ENCODE measurements at places on chromosomes 3 and 15. TPM values are rescaled to one million over a fixed set of nuclear protein-coding genes. Genes with fewer than 3 reads are reported as not detected.

- no peak for DNase-seq
Measured at GRCh38 chr15:74301583-74302361, 65.6 kb downstream of the CCDC33 start.

- no peak for DNase-seq
Measured at GRCh38 chr3:57852896-57853295, 96.8 kb downstream of the SLMAP start.

DNA sequence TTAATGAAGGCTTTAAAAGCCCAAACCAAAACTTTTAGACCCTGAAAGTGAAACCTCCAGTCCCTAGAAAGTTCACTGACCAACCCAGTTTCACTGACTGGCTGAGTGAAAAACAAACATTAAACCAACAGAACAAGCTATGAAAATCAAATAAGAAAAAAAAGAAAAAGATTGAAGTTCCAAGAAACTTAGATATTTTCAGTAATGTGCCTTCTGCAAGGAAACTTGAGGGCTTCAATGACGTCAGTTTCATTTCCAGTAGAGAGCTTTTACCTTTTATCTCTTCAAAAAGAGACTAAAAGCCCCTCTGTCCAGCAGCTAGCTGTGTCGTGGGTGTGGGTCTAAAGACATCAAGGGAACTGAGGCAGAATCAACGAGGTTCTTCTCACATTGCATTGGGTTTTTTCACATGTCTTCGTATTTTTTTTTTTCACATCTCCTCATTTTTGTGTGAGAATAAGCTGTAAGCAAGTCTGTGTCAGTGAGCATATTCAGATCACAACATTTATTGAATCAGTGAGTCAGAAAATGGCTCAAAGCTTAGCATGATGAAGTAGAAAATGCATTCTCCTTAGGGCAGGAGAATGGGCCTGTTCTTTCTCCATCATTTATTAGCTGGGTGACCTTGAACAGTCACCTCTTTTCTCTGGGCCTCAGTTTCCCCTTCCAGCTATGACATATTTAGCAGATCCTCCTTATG is 54.8 kb upstream of the BCL6 start:
- DNase-seq, result peak; percentile 39

The ZPLD1 gene
- total RNA-seq, result not detected

- no peak for DNase-seq
Measured at GRCh38 chr3:62832553-62832952, 42.7 kb downstream of the CADPS start.

GRCh38 chr15:35470441-35470840 is 75.5 kb downstream of the DPH6 start:
- DNase-seq, result no peak

DNA sequence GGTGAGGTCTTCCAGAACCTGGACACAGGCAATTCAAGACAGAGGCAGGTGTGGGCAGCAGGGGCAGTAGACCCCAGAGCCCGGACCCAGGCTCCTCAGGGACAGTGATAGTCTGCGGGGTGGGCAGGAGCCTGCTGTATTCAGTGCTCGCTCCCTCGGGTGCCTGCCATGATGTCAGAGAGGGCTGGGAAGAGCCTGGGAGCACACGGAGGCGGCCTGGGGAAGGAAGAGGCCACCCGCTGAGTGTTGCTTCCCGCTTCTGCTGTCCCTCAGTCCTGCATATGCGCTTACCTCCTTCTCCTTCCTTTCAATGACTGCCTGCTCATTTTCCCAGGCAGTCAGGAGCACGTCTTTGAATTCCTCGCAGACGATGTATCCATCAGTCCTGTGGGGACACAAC is 22.8 kb downstream of the TMEM43 start:
- DNase-seq, result no peak

- DNase-seq, result no peak
Measured at GRCh38 chr3:72794079-72794478, 54.2 kb downstream of the SHQ1 start.

DNA sequence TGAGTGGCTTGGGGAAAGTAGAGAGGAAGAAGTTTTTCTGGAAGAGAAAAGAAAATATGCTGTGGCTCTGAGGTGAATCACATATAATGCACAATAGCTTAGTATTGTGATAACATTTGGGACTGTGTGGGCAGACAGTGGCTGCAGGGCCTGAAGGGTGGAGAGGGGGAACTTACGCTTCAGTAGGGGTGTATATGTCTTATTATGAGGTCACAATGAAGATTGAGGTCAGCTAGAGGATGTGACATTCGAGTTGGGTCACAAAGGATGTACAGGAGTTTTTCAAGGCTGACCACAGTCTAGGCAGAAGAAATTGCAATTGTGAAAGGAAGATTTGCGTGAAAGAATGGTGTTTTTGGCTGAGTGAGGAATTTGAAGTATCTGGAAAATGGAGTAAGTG is 414.8 kb downstream of the LPP start:
- no peak for DNase-seq

DNA sequence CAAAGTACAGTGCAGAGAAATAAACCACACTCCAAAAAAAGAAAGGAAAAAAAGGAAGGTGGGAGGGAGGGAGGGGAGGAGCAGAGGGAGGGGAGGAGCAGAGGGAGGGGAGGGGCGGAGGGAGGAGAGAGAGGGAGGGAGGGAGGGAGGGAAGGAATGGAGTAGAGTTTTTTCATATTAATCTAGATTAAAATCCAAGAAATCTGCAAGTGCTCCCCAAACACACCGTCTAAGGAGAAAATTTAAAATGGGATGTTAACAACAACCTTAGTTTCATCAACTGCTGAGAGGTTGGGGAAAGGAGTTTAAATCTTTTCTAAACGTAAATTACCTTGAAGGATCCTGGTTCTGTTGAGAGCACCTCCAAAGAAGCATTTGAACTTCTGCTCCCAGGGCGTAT is 6.6 kb downstream of the FSIP1 start:
- no peak for DNase-seq

The TERC gene
- total RNA-seq, result 4.0 TPM

DNA sequence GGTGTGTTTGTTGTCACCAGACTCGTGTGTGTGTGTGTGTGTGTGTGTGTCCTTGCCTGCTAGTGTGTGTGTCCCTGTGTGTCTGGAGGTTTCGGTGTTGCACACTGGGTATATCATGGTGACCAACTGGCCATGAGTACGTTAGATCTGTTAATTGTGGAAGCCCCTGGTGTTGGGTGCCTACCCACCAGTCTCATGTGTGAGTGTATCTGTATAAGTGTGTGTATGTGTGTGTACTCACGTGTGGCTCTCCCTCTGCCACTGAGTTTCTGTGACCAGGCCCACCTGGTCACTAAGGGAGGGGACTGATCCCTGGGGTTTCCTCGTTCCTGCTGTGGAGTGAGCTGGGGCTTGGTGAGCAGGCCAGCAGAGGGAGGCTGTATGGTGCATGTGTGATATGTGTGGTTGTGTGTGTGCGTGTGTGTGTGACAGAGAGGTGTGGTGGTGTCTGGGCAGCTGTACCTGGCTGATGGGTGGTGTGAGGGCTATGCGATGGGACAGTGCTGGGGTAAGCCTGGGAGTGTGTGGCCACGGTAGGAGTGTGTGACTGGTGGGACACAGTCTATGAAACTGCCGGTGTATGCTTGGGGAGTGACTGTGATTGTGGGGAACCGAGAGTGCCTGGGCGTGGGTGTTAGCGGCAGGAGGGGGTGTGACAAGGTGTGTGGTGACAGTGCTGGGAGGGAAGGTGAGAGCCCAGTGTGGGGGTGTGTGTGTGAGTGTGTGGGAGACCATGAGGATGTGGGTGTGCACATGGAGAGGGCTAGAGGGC is 1.8 kb downstream of the PRKCD start:
- peak; percentile 67 for DNase-seq

GRCh38 chr3:188287339-188287738 is 133.4 kb downstream of the LPP start:
- no peak for DNase-seq

GRCh38 chr3:100486808-100487207 is 5.6 kb upstream of the TMEM45A start:
- no peak for DNase-seq

- no peak for DNase-seq
Measured at GRCh38 chr15:60384053-60384452, 13.7 kb downstream of the ANXA2 start.

- DNase-seq, result no peak
Measured at GRCh38 chr3:194013928-194014327, 122.0 kb upstream of the HES1 start.

GRCh38 chr15:99371180-99372103 is 120.2 kb downstream of the LRRC28 start:
- no peak for DNase-seq

DNA sequence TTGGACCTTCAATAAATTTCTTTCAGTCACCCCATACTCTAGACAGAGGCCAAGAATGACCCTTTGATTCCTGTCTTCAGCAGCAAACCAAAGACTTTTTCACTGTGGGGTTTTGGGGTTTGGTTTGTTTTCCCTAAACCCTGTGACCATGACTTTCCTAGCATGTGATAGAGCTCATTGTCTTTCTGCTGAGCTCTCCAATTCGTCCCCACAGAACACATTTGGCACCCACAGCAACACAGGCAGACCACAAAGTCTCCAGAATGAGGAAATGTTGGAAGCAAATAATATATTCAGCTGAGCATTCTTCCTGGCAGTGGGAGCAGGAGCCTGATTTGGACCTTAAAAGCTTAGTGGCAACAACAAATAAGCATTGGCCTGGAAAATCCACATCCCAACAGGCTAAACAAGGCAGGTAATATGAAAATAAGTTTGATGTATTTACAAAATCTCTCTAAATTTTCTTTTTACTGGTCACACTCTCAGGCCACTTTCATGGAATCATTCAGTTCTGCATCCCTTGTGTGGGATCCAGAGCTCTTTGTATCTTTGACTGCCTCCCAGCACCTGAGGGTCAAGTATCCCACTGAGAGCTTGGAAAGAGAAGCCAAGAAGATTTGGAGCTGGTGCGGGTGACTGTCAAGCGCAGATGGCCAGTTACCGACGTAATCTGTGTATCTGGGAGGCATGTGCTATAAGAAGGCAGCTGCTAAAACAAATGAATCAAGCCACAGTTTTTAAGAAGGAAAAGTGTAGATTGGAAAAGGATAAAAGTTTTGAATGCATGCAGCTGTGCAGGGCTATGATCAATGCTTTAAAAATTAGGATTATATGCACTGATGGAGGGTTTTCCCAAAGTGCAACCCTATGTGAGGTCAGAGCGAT is 36.5 kb upstream of the CPB1 start:
- no peak for DNase-seq

- DNase-seq, result no peak
Measured at GRCh38 chr15:59116141-59116540, 11.2 kb downstream of the CCNB2 start.

The HESX1 gene
- 0.98 TPM for total RNA-seq

The PLCH1 gene
- total RNA-seq, result 0.08 TPM

- DNase-seq, result no peak
Measured at GRCh38 chr3:98903099-98903498, 1.6 kb upstream of the DCBLD2 start.

GRCh38 chr3:179196098-179196497 is 47.9 kb downstream of the PIK3CA start:
- DNase-seq, result no peak

- DNase-seq, result no peak
Measured at GRCh38 chr3:17181413-17181907, 296.7 kb downstream of the PLCL2 start.

The SGO1 gene
- total RNA-seq, result 38.3 TPM

GRCh38 chr15:90441027-90441426 is 53.0 kb downstream of the IQGAP1 start:
- no peak for DNase-seq

DNA sequence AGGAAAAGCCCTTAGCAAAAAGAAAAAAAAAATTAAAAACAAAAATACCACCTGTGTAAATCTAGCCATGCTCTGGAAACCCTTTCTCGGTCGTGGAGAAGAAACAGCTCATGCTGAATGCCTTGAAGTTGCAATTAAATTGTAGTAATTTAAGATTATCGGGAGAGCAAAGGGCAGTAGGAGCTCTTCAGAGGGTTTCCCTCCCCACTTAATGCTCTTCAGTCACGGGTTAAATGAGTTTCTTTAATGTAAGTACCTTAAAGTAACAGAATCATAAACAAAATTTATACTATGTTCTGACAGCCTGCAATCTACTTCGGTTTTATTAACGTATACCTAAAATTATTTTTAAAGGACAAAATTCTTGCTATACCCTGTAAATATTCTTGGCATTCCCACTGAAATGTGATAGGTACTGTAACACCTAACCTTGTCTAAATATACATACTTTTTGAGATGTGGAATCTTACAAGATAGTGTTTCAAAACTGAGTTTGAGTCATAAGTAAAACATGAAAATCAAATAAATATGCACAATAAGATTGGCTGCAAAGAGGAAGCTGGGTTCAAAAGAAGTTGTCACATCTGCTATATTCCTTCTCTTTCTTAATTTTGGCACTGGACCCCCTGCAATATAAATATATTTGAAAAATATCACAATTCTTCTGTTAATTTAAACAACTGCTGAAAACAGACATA is 5.3 kb downstream of the FOXP1 start:
- no peak for DNase-seq
